ENCODE measurements at places on chromosomes 6 and 20.

DNA sequence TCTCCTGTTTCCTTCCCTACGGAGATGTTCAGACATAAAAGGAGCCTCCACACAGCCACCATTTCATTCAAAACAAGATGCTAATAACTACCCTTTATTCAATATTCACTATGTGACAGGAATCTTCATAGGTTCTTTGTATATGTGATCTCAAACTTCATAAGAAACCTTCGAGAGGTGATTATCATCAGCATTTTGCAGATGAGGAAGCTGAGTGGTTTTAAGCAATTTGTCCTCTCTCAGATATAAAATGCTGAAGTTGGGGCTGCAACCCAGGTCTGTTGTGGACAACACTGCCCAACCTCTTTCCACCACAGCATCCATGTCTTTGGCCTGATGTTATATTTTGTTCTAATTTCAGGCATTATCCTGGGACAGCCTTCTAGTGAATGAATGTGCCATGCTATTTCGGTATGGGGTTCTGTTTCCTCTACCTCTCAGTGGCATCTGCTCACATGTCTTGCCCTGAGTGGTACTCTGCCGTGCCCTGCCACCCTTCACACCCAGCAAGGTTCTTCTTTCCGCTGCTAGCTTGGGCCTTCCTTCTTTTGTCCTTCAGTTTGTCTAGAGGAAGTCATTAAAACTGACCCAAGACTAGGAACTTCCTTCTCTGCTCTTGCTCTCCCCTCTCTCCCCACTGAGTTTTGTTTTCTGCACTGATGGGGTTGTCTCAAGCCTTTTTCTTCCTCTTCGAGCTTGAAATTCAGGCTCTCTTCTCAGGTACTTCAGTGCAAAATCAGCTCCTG is 300.9 kb upstream of the PRDM1 start:
- DNase-seq = no peak

DNA sequence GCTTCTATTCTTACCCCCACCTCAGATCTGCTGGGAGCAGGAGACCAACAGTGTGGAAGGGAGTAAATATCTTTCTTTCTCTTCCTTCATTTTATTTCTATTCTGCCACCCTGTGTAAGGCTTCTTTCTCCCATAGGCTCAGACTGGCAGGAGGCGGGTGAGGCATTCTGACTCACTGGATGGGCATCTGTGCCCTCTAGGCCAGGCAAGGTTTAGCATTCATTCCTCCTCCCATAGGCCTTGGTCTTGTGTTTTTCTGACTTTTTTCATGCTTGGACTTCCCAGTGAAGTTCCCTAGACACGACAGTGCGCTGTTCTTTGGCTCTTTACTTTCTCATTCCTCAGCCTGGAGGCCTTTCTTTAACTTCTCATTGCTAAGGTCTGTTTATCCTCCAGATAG is 235.2 kb downstream of the SYNE1 start:
- no peak for DNase-seq

DNA sequence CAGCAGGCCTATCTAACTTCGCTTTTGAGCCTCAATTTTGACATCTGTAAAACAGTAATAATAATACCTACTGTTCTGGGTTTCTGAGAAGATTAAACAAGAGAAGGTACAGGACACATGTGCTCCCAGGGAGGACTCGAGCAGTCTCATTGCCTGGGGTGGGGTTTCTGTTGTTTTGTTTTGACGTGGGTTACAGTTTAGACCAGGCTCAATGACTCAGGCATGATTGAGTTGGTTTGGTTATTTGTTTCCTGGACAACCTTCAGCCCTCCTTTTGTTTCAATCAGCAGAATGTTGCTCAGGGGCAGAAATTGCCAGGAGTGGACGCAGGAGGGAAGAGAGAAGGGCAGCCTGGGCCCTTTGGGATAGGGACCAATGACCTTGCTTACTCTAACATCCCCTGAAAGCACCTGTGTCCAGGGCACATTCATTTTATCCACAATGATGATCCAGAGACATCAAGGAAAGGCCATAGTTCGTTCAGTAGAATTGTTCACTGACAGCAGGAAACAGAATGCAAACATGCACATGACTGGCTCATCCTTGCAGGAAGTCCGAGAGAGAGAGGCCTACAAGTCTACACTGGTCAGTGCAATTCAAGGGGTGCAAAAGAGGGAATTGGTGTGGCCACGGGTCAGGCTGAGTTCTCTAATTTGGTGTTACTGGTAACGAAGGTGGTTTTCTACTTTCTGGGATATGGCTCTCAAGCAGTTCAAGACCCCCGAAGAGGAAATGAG is 74.5 kb upstream of the MRPS10 start:
- no peak for DNase-seq

- no peak for DNase-seq
Measured at GRCh38 chr6:155224618-155225017, 39.2 kb upstream of the CLDN20 start.

DNA sequence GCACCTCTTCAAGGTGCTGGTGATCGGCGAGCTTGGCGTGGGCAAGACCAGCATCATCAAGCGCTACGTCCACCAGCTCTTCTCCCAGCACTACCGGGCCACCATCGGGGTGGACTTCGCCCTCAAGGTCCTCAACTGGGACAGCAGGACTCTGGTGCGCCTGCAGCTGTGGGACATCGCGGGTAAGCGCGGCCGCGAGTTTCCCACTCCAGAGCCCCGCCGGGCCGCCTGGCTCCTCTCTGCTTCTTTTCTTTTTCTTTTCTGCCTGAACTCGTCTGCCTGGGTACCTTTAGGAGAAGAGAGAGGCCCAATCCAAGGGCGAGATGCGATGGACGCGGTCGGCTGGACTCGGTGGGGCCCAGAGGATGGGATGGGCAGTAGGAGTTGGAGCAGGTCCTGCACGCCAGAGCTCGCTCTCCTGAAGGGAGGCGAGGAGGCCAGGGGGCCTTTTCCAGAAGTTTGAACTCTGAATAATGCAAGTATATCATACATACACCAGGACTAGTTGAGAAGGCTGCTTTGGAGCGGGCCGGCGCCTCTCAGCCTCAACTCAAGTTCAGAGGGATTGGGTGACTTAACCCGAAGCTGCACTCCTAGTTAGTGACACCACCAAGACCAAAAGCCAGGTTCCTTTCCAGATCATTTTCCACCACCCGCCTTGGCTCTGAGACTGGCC is 445 bp downstream of the RAB32 start:
- DNase-seq = no peak

- DNase-seq = no peak
Measured at GRCh38 chr20:5918856-5919625, 31.3 kb downstream of the TRMT6 start.

DNA sequence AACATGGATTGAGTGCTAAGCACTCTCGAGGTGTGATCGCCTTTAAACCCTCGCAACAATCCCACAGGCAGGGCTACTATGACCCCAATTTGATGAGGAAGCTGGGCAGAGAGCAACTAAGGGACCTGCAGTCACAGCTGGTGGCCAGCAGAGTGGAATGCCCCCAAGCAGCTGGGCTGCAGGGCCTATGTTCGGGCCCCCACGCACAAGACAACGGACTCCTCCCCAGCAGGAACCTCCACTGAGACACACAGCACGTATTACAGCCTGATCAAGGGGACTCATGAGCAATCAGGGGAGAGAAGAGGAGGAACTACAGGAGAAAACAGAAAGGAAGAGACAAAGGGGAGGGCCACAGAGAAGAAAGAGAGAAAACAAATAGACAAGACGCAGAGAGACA is 21.7 kb downstream of the CST7 start:
- DNase-seq = no peak

DNA sequence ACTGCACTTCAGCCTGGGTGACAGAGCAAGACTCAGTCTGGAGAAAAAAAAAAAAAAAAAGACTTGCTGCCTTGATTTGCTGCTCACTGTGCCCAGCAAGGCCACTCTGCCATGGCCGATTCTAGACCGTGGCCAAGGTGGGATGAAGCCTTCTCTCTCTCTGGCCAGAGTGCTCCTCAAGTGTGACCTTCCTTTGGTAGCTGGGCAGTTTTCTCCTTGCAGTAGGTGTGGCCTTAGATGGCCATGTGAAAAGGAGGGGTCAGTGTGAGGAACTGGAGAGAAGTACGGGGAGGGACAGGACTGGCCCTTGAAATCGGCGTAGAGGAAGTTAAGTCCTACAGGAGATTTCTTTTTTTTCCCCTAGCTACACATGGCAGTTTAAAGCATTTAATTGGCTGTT is 272.0 kb downstream of the ARID1B start:
- DNase-seq = no peak

GRCh38 chr20:62136283-62137091 is 6.7 kb downstream of the PSMA7 start:
- peak; percentile 9 for DNase-seq

DNA sequence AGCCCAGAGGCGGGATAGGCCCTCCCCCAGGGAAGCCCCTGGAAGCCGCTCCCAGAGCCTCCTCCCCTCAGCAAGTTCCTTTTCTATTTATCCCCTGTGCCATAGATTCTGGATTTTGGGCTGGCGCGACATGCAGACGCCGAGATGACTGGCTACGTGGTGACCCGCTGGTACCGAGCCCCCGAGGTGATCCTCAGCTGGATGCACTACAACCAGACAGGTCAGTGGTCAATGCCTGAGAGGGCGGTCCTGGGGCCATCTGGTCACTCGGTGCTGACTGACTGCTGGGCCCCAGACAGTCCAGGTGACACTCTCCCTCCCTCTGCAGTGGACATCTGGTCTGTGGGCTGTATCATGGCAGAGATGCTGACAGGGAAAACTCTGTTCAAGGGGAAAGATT is 6.2 kb downstream of the MAPK13 start:
- no peak for DNase-seq

DNA sequence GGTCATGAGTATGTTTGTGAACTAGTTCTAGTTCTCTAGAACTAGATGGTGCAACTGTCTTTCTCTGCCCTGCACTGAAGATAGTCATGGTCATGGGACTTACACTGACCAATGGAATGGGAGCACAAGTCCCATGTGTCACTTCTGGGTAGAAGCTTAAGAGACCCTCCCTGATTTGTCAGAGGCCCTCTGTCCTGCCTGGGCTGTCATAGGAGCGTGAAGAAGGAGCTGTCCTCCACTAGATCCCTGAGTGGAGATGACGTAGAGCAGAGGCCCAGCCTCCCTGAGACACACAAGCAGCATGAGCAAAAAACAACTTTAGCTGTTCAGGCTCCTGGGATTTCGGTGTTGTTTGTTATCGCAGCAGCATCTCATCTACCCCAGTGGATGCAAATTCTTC is 514.5 kb downstream of the PREX1 start:
- DNase-seq = no peak

- no peak for DNase-seq
Measured at GRCh38 chr6:109515781-109516409, 32.9 kb upstream of the ZBTB24 start.

GRCh38 chr6:25427549-25427948 is 148.4 kb downstream of the CARMIL1 start:
- no peak for DNase-seq

- DNase-seq = no peak
Measured at GRCh38 chr20:50870561-50871161, 60.6 kb downstream of the ADNP start.

DNA sequence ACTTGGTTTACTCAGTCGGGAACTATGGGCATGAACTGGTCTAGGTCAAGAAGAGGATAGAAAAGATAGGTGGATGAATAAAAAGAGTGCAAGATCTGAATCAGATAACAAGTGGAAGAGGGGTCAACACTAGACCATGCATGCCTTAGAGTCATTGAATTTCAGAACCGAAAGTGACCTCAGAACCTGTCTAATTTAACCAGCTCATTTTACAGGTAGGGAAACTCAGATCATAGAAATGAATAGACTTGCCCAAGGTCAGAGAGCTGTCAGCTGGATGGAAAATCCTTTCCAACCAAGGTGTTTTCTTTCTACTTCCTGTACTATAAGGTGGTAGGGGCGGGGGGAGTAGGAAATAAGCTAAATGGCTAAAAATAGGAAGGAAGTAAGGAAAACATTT is 121.4 kb upstream of the ADGRF1 start:
- DNase-seq = no peak

DNA sequence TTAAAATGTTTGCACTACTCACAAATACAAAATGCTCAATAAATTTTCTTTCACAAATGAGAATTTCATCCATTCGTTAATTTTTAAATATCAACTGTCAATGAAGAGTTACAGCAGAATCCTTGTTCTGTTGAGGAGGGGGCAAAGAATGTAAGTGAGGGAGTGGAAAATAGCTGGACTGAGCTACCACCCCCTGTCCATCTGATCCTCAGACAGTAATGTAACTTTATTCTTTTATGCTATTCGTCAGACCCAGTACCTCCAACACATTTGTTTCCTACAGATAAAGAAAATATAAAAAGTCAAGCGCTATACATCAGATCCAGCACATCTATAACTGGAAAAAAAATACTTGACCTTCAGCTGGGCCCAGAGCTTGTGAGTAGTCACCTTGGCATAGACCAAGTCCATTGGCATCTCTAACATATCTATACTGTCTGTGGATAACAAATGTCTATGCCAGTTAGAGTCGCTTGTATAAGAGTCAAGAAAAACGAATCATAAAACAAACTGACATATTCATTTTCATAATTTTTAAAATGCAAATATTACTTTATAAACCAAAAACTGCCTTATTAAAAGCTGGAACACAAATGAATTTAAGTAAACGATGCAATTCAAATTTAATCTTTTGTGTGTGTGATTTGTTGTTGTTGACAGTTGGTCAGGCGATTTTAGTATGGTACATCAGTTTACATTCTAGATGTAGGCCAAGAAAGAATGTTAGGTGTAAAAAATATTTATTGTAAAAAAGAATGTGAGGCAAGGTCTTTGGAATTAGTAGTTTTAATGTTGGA is 57.2 kb upstream of the HFE start:
- DNase-seq = no peak

DNA sequence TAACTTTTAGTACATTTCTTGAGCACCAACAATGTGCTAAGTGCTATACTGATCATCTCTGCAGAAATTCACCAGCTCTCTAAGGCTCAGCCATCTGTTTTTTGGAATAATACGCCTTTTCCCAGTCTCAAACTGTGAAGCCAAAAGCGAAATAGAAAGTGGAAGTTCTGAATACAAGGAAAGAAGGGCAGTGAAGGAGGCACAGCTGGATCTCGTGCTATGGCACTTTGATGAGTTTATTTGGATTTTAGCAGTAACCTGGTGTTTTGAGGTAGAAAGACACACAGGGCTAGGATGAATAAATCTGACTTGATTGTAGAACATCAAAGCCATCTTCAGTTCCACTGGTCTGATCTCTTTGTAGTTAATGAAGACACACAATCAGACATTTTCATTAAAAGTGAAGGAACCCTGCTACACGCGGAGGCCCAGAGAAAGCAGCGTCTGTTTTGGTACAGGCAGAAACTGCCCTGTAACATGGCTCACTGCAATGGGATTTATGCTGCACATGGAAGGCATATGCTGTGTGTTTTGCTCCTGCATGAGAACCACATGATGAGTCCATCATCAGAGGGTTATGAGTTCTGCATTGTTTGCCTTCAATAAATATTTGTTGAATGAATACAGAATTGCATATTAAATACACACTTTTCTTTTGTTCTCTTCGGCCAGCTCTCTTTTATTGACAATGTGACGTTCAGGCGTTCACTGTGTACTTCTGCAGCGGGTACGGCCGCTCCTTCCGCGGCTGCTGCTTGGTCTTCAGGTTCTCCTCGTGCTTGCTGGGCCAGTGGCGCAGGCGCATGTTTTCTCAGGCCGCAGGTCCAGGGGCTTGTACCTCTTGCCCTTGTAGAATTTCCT is 100.9 kb downstream of the PREP start:
- DNase-seq = no peak

GRCh38 chr6:34705241-34705640 is 8.7 kb upstream of the ILRUN start:
- DNase-seq = no peak
